ENCODE measurements at places on chromosomes 4 and X. TPM values are rescaled to one million over a fixed set of nuclear protein-coding genes. Genes with fewer than 3 reads are reported as not detected.

GRCh38 chr4:152304220-152304619 is 231.7 kb downstream of the FBXW7 start:
- no peak for DNase-seq

DNA sequence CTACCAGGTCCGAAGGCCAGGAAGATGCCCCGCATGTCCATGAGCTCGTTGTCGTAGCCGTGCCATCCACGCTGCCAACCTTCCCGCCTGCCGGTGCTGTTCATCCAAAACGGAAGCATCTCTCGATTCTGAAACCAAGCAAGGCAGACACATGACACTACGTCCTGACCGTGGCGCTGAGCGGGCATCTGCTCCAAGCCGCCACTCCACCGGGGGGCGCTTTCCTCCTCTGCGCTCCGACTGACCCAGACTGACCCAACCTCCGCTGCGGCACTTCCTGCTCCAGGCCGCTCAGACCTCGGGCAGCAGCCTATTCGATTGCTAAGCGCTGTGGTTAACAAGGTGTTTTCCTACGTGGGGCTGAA is 120.5 kb downstream of the ENPP6 start:
- no peak for DNase-seq

DNA sequence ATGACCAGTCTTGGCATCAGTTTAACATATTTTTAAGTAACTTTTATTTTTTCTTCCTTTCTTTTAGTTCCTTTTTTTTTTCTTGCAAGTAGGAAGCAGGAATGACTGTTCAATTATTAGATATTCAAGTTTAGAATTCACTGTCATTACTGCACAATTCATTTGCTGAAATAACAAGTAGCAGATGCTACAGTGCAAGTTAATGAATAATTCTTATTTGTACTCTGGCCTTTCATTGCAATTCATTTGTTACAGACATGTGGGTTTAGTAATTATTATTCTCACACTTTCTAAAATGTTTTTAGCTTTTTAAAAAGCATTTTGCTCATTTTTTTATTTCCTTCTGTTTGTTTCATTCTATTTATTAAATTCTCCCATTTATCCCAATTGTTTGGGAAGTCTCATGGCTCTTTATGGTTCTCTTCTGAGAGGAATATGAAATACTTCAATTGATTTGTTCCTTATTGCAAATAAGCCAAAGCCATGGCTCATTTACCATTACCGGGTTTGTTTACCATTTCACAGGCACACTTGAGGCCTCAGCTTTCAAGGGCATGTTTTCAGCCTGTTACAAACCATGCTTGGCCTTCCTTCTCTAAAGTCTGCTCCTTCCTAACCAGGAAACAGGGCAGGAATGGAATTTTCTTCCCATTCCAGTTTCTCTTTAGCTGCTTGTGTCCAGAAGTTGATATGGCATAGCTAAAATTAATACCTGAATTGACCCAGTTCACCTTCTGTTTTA is 4.6 kb upstream of the DCAF4L1 start:
- DNase-seq: no peak

Gene SLC4A4
- polyA plus RNA-seq: 45.7 TPM

Gene VCX
- 0.28 TPM for polyA plus RNA-seq
